Epithelial cell of proximal tubule (primary cell): ENCODE measurements at places on chromosomes 3 and 15.

DNA sequence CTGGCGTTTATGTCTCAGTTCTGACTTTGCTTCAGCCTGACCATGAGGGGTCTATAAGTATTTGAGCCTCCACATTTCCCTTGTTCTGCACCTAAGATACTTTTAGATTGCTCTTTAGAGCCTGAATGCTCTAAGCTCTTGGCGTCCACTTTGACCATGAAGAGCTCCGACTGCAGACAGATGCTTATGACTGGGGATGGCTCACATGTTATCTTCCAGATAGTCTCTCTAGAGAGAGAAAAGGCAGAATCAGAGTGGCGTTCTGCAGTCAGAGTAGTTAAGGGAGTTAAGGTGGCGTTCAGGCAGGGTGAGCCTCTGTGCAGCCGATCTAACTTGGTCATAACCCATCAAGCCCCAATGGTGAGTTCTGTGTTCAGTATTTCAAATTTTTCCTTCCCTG is 487.9 kb upstream of the NR2F2 start:
- no peak for DNase-seq

DNA sequence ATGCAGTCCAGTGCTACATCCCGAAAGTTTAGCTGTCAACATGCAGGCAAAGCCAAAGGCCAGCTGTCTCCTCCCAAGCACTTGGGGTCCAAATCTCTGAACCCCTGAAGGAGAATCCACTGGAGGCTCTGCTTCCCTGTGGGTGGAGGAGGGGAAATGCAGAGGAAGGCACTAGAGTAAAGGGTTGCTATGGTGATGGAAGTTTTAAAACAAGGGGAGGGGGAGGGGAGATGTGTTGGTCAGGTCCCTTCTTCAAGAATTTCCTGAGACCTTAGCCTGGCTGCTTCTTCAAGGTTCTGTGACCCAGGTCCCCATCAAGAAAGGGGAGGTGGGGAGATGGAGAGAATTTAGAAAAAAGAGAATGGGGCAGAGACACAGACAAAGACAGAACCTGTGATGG is 2.3 kb downstream of the CAMKV start:
- DNase-seq = no peak

- no peak for DNase-seq
Measured at GRCh38 chr3:178406206-178406605, 130.0 kb upstream of the KCNMB2 start.

DNA sequence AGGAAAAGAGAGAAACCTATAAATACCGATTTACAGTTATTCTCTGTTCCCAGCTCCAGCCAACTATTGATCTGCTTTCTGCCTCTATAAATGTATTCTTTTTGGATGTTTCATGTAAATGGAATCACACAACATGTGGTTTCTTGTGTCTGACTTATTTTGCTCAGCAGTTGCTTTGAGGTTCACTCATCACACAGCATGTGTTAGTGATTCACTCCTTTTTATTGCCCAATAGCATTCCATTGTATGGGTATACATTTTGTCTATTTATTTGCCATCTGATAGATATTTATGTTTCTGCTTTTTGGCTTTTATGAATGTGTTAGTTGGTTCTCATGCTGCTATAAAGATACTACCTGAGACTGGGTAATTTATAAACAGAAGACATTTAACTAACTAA is 23.6 kb downstream of the CCR1 start:
- DNase-seq = no peak

- no peak for DNase-seq
Measured at GRCh38 chr15:48974882-48975281, 11.2 kb upstream of the SHC4 start.

- no peak for DNase-seq
Measured at GRCh38 chr3:105255350-105255749, 111.4 kb upstream of the ALCAM start.
